ENCODE measurements at places on chromosomes 12 and 14. TPM values are rescaled to one million over a fixed set of nuclear protein-coding genes. Genes with fewer than 3 reads are reported as not detected.

GRCh38 chr14:46582826-46583225 lies 68.8 kb downstream of the RPL10L start:
- no peak overlapping the region for H3K27ac ChIP-seq
- H3K4me3 ChIP-seq: no peak overlapping the region
- no peaks in the 10 kb centered on the region for H3K4me1 ChIP-seq
- no peaks in the 10 kb centered on the region for H3K36me3 ChIP-seq
- DNase-seq: no peak
- no peaks in the 10 kb centered on the region for H3K27me3 ChIP-seq

DNA sequence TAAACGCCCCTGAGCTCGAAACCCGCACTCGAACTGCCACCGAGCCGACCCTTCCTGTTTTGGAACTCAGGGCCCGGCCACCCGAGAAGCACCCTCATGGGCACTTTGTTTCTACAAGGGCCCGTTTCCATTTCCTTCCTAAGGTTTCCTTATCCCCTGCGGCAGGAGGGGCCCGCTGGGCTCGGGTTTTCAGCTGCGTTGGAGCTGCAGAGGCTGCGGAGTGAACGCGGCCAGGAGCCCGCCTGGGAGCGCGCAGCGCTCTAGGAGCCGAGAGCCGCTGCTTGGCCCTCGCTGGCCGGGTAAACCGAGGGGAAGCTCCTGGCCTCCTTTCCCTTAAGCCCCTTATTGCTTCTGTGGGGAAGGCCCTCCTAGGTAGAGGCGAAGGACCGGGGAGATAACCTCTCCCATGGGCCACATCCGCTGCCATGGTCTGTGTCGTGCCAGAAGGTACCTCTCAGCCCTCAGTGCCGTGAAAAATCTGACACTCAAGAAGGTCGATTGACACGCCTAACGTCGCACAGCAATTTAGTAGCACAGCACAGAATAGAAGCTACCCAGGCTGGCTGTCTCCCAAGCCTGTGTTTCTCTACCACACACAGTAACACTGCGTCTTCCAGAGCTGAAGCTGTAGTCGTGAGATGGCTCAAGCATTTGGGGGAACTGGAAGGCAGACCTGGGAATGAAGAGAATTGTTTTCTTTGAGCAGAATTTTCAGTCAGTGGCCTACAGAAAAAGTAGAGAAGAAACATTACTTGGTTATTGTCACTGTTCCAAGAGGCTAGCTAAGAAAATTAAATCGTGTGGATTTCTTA lies 12.9 kb upstream of the CALM1 start:
- H3K27ac ChIP-seq: no peak overlapping the region
- DNase-seq: peak; percentile 40
- H3K36me3 ChIP-seq: no peaks in the 10 kb centered on the region
- no peak overlapping the region for H3K4me3 ChIP-seq

GRCh38 chr14:100900837-100901390 lies 2.6 kb downstream of the RTL1 start:
- H3K36me3 ChIP-seq: peaks cover 6% of the 10 kb centered on the region
- peaks cover 48% of the 10 kb centered on the region for H3K4me1 ChIP-seq
- peak overlapping the region; percentile 37 for H3K4me3 ChIP-seq
- DNase-seq: peak; percentile 68

DNA sequence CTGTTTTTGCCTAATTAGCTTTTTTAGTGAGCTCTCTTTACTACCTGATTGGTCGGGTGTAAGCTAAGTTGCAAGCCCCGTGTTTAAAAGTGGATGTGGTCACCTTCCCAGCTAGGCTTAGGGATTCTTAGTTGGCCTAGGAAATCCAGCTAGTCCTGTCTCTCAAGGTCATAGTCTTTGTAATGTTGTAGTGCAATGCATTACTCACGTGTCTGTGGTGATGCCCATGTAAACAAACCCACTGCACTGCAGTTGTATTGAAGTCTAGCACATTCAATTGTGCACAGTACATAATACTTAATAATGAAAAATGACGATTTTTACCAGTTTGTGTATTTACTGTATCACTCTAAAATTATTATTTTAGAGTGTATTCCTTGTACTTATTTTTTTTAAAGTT lies 335.5 kb downstream of the NUAK1 start:
- H3K27me3 ChIP-seq: peaks cover 29% of the 10 kb centered on the region
- H3K36me3 ChIP-seq: no peaks in the 10 kb centered on the region
- peaks cover 8% of the 10 kb centered on the region for H3K4me1 ChIP-seq

- no peaks in the 10 kb centered on the region for H3K36me3 ChIP-seq
- H3K27me3 ChIP-seq: no peaks in the 10 kb centered on the region
- no peak for DNase-seq
- H3K27ac ChIP-seq: no peak overlapping the region
- H3K4me1 ChIP-seq: peaks cover 40% of the 10 kb centered on the region
Observed at GRCh38 chr12:22037947-22038346, 8.1 kb upstream of the CMAS start.

DNA sequence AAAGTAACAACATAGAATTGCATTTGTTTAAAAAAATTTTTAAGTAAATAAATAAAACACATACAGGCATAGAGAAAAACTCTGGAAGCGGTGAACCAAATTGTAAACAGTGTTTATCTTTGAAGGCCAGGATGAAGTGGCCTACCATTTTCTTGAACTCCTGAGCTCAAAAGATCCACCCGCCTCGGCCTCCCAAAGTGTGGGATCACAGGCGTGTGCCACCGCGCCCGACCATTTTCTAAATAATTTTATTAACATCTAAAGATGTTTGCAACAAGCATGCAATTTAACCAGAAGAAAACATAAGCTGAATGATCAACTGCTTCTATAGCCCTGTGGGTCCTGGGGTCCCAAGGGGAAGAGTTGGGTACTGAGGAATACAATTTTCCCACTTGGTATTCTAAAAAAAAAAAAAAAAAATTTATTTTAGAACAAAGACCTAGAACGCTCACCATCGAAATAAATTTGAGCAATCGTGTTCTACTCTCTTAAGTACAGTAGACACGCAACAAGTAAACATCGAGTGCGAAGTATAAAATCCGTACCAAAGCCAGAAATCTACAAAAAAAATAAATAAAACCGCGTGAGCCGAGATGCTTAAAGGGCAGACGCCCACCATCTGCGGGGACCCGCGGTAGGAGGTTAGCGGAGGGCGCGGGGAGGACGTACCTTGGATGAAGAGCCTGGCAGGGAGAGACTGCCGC lies 484 bp downstream of the MIS18BP1 start:
- H3K27me3 ChIP-seq: no peaks in the 10 kb centered on the region
- H3K4me3 ChIP-seq: peak overlapping the region; percentile 94
- H3K4me1 ChIP-seq: peaks cover 7% of the 10 kb centered on the region
- H3K36me3 ChIP-seq: peaks cover 27% of the 10 kb centered on the region
- H3K27ac ChIP-seq: peak overlapping the region; percentile 94

DNA sequence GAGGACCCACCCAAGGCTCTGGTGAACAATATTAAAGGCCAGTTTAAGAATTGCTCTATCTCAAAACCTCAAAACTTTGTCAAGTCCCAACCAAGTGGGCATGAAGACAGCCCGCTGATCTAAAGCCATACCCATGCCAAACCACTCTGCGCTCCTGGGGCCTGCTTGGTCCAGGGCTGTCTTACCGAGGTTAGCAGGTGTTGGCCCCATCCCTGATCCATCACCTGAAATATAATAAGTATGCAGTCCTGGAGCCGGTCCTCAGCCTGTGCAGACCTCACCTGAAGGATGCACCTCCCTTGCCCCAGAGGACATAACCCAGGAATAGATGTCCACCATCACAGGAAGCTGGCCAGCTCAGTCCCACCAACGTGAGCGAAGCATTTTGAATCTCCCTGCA lies 198.3 kb upstream of the FKBP4 start:
- H3K27me3 ChIP-seq: peaks cover 83% of the 10 kb centered on the region
- H3K4me1 ChIP-seq: no peaks in the 10 kb centered on the region
- H3K36me3 ChIP-seq: no peaks in the 10 kb centered on the region
- H3K4me3 ChIP-seq: no peak overlapping the region
- no peak overlapping the region for H3K27ac ChIP-seq

The ATF1 gene
- total RNA-seq: 22.9 TPM

The HOXC12 gene
- not detected for total RNA-seq

DNA sequence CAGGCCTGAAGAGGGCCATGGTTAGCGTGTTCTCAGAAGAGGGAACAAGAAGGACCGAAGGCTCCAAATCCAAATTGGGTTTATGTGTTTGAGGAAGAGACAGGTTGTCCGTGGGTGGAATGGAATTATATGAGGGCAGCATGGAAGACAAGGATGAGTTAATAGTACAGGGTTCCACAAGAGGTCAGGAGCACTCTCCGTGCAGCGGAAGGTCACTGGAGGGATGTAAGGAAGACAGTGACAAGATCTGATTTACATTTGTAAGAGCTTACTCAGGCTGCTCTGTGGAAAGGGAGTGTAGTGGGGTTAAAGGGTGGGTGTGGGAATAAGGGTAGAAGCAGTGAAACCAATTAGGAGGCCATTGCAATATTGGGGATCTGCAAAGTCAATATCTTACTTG lies 97.0 kb downstream of the TPH2 start:
- no peaks in the 10 kb centered on the region for H3K36me3 ChIP-seq
- no peaks in the 10 kb centered on the region for H3K27me3 ChIP-seq
- no peak overlapping the region for H3K27ac ChIP-seq
- no peak overlapping the region for H3K4me3 ChIP-seq
- DNase-seq: no peak

GRCh38 chr12:74111688-74112360 lies 425.8 kb upstream of the ATXN7L3B start:
- no peaks in the 10 kb centered on the region for H3K36me3 ChIP-seq
- no peaks in the 10 kb centered on the region for H3K27me3 ChIP-seq
- DNase-seq: peak; percentile 66
- no peak overlapping the region for H3K4me3 ChIP-seq
- H3K4me1 ChIP-seq: no peaks in the 10 kb centered on the region

The RDH5 gene
- 11.0 TPM for total RNA-seq

Measured in Calu3 (cell line).